ELF-1 (cell line): ENCODE measurements at places on chromosomes 12 and 14.

DNA sequence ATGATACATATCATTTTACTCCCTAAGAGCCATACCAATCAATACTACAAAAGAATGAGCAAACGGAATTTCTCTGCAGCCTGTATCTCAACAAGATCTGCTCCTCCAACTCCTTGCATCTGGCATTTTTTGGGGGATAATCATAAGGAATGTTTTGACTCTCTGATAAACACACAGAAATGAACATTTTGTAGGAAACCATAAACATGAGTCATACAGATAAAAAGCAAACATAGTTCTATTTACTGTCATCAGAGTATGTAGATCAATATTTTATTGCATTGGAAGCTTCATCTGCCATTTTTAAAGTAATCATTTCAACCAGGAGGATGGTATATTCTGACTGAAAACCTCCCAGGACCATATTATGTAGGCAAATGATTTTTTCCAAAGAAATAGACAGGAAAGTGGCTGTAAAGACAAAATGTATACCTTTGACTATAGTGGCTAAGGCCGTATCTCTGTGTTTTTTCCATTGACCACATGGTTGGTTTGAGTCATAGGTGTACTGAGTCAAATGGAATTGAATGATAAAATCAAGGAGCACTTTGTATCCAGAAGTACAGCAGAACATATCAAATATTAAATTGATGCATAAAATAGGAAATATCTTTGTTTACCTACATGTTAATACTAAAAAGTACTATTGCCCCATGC, 32.4 kb upstream of the CD69 start:
- no peak for DNase-seq

- DNase-seq = no peak
Measured at GRCh38 chr14:32706721-32707519, 231.8 kb upstream of the NPAS3 start.

- DNase-seq = peak; percentile 79
Measured at GRCh38 chr12:6570264-6570887, 2.3 kb upstream of the NOP2 start.

- DNase-seq = no peak
Measured at GRCh38 chr12:86283620-86284019, 27.4 kb upstream of the MGAT4C start.

DNA sequence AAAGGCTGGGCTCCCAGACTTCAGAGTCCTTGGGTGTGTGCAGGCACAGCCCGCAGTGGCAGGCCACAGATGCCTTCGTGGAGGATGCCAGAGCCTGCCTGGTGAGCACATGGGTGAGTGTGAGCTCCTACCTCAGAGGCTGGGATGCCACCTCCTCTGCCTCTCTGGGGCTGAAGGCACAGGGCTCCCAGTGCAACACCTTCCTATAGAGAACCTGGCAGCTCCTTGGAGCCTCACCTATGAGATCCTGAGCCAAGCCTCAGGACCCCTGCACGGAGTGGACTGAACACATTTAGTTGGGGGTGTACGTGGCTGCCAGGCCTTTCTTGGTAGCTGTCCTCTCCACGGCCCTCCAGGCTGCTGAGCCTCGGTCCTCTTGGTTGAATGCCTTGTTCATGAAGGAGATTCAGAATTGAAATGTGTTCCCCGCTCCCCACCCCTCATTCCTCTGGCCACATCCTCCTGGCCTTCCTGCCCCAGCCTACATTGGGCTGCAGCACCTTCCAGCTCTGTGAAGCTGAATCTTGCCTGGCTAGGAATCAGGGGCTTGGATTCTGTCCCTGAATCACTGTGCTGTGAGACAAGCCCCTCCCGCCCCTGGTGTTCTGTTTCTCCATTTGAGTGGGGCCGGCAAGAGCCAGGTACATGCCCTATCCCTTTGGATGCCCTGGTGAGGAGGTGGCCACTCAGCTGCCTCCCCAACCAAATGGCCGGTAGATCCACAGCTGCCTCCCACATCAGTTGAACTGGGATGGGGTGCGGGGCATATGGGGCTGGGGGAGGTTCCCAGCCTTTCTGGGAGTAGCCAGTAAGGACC, 38.7 kb upstream of the TRAF3 start:
- no peak for DNase-seq

GRCh38 chr12:127500512-127501035, 766.4 kb upstream of the TMEM132C start:
- no peak for DNase-seq

- peak; percentile 17 for DNase-seq
Measured at GRCh38 chr14:26008290-26008689, 589.5 kb downstream of the NOVA1 start.

DNA sequence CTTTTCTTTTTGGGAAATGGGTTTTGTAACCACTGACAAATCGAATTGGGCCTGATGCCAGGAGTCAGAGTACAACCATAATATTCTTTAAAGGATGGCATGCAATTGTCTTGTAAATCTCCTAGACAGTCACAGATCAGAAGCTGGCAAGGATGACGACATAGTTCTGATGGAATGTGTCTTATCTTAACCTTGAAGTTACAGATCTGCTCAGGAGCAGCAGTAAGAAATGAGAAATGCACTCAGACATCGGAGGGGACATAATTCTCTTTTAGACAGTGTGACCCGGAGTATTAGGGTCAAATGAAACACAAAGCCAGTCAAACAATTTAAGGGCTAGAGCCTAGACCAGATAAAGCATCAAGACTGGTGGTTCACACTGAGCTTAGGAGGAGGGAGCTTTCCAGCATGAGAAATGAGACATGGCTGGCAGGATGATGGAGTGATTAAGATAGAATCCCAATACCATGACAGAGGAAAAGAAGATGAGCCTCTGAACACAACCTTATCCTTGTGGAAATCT, 17.5 kb downstream of the CBX5 start:
- no peak for DNase-seq

DNA sequence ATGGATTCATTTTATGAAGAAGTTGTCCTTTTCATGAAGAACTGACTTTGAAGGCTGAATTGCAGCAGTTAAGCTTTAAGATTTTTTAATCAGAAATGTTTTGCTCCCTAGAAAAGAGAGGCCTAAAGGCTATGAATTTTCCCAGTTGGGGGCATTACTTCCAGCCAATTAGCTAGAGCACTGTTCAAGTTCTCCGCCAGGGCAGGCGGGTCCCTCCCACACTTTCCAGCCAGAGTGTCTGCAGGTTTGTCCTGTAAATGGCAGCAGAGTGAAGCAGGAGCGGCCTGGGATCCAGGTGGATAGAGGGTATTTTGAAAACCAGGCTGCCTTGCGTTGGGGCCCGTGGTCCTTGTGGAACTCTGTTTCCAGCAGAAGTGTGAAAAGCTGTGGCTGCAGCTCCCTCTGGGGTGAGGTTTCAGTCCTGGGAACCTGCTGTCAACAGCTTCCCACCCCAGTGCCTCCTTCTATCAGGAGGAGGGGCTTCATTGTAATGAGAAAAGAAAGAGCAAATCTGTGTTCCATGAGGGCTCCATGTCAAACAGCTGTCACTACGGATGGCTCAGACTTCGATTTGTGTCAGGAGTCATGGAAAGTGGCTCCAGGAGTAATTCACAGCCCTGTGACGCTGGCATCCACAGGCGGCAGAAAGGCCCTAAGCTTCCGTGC, 210.7 kb upstream of the TMEM132C start:
- peak; percentile 58 for DNase-seq

DNA sequence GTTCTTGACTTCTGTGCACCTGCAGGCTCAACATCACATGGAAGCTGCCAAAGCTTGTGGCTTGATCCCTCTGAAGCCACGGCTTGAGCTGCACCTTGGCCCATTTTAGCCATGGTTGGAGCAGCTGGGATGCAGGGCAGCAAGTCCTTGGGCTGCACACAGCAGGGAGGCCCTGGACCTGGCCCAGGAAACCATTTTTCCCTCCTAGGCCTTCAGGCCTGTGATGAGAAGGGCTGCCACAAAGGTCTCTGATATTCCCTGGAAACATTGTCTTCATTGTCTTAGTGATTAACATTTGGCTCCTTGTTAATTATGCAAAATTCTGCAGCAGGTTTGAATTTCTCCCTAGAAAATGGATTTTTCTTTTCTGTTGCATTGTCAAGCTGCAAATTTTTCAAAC, 394.1 kb upstream of the FAR2 start:
- no peak for DNase-seq

- no peak for DNase-seq
Measured at GRCh38 chr14:42869681-42870080, 1263.0 kb downstream of the LRFN5 start.

DNA sequence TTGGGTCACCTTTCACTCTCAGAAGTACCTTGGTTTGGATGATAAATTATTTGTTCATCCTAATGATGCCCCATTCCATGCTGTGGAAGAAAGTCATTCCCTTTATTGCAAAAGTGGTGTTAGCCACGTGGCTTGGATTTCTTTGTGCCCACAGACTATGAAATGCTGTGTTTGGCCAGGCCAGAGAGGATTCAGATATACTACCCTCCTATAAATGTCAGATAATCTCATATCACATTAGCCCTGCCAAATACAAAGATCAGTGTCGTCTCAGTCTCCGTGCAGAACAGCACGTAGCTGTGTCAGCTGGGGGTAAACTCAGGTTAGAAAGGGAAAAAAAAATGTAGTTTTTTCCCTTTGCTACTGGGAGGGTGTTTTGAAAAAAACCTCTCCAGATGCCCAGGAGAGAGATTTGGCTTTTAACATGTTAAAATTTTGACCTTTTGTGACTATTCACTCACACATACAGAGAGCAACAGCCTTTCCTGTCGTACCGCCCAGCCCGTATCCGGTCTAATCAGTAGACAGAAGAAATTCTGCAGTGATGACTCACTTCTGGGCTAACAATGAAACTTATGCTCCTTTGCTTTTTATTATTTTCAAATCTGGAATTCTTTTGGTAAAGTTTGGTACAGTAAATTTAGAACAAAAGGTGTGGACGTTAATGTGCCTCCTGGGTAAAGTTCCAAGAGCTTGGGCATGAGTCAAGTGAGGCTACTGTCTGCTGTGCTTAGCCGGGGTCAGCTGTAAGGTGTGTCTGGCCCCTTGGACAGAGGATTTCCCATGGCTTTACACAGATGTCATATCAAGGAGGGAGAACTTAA, 8.5 kb upstream of the PTPRB start:
- DNase-seq = peak; percentile 23

DNA sequence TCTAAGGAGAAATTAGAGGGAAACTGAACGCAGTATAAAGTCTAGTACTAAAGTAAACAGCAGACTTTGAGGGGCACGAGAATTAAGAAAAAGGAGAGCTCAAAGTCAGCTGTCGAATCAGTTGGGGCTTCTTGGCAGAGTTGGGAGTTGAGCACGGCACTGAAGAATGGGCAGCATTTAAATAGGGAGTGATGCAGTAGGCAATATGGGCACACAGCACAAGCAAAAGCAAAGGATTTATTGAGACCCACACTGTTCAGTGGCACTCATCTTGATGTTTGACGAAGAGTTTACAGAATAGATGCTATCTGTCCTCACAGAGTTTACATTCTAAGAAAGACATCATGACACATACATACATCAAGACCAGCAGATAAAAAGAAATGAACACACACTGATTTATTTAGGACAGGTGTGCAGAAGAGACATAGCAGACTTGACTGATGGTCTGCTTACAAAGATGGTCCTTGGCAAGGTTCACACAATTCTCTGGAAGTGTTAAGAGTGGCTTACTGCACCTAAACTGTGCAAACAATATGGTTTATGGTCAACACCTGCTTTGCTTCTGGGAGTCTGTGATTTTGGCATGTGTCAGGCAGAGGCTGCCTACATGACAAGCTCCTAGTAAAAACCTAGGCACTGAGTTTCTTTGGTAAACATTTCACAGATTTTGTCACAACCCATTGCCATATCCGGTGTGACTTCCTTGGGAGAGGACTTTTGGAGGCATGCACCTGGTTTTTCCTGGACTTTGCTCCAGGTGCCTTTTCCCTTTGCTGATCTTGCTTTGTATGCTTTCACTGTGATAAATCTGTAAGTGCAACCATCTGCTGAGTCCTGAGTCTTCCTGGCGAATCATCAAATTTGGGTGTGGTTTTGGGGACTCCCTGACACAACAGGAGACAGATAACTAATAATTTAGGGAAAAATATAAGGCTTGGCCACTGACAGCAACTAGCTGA, 26.3 kb downstream of the ALKBH1 start:
- no peak for DNase-seq

GRCh38 chr12:105474672-105475071, 144.2 kb downstream of the C12orf75 start:
- peak; percentile 10 for DNase-seq

- DNase-seq = no peak
Measured at GRCh38 chr14:94663538-94663937, 51.3 kb downstream of the SERPINA3 start.

GRCh38 chr12:79329933-79330332, 360.8 kb downstream of the PAWR start:
- no peak for DNase-seq

GRCh38 chr14:105495990-105496830, 5.2 kb downstream of the TEDC1 start:
- no peak for DNase-seq

DNA sequence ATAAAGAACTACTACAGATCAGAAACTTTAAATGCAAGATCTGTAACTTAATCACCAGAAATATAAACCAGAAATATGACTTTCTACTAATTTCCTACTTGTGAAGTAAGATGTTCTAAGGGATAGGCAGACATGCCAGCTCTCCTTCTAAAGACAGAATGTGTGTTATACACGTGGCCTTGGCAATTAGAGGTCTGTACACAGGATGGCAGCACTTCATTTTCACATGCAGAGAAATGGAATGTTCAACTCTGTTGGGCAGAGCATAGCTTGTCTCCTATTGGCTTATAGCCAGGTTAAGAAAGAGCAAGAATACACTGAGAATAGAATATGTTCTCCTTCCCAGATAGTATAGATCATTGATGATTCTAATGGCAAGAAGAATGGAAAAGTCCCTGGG, 403.8 kb downstream of the DAD1 start:
- DNase-seq = no peak

DNA sequence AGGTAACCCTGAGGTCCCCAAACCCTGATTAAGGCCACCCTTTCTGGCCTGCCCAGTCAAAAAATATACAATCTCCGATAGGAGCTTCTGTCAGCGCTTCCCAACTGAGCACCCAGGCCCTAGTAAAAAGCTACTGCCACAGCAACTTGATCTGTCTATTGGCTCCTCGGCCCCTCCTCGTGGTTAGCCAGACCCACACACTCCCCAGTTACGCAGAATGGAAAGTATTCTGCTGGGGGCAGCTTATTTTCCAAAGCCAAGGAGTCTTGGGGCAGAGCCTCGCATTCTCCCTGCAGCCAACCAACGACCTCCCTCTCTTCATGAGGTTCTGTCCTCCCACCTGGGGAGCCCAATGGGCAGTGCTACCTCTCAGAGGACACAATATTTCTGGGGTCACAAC, 32.1 kb downstream of the FMNL3 start:
- peak; percentile 24 for DNase-seq

DNA sequence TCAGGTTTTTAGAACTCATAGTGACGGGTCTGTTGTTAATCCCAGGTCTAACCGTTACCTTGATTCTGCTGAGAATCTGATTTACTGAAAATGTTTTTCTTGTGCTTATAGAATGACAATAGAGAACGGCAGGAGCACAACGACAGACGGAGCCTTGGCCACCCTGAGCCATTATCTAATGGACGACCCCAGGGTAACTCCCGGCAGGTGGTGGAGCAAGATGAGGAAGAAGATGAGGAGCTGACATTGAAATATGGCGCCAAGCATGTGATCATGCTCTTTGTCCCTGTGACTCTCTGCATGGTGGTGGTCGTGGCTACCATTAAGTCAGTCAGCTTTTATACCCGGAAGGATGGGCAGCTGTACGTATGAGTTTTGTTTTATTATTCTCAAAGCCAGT, 34.4 kb downstream of the PSEN1 start:
- DNase-seq = no peak

GRCh38 chr14:95402578-95402977, 82.9 kb upstream of the CLMN start:
- no peak for DNase-seq

GRCh38 chr14:91509083-91509877, 830 bp downstream of the PPP4R3A start:
- DNase-seq = peak; percentile 49
